ENCODE measurements at places on chromosomes 1 and 21.

- DNase-seq = no peak
These were observed 63.5 kb downstream of the SGIP1 start for GRCh38 chr1:66597500-66597899.

- no peak for DNase-seq
These were observed 103.6 kb upstream of the GPR52 start for GRCh38 chr1:174344162-174344561.

GRCh38 chr1:36320291-36320761, 3.1 kb downstream of the EVA1B start:
- DNase-seq = no peak

- DNase-seq = no peak
These were observed 64.2 kb upstream of the RCC1 start for GRCh38 chr1:28441674-28442073.

DNA sequence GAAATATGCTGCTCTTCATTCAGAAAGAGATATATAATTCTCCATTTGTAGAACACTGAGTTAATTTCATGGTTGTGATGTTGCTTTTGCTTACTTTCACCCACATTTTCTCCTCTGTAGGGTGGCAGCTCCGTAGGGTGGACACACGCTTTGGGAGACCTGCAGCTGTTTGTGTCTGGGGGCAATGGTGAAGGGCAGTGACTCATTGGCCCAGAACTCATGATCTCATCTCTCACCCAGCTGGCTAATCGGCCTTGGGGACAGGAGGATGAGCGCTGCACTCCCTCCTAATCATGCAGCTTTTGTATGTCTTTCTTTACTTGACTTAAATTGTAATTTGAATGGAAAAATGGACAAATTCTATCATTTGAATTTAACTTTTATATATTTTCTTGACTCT, 9.6 kb downstream of the DISC1 start:
- no peak for DNase-seq

GRCh38 chr1:215539803-215540570, 27.1 kb upstream of the KCTD3 start:
- DNase-seq = no peak

DNA sequence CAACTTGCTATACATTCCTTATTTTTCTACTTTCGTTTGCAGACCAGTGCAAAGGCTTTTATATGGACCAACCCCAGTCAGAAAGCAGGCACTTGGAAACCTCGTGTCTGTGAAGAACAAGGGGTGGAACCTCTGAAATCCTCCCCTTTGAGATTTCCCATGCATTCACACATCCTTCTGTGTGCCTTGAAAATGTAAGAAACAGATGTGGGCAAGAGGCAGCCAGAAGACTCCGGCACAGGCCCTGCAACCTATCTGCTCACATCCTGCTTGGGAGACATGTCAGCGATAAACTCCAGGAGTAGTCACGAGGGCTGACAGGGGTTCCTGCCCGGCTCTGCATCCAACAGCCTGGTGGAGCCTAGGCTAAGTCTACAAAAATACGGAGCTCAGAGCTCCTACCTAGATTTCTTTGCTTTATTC, 42.5 kb downstream of the ETS2 start:
- DNase-seq = no peak

DNA sequence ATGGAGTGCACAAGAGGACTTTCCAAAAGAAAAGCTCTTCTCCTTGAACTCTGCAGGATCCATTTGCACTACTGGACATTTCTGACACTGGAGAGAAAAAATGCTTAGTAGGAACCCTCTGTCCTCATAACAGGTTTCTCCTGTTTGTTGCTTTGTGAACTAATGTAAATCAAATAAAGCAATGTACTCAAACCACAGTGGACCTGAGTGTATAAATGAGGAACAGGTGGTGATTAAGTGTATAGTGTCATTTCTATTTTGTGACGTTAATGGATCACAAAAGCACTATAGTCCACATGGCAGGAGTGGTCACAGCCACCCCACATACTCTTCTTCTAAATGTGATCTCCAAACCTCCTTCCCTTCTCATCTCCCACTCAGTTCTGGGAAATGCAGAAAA, 268.4 kb upstream of the DUSP10 start:
- DNase-seq = no peak

GRCh38 chr1:54296666-54297065, 96.7 kb downstream of the MRPL37 start:
- DNase-seq = no peak

GRCh38 chr1:92342401-92342800, 43.5 kb downstream of the RPAP2 start:
- DNase-seq = no peak

DNA sequence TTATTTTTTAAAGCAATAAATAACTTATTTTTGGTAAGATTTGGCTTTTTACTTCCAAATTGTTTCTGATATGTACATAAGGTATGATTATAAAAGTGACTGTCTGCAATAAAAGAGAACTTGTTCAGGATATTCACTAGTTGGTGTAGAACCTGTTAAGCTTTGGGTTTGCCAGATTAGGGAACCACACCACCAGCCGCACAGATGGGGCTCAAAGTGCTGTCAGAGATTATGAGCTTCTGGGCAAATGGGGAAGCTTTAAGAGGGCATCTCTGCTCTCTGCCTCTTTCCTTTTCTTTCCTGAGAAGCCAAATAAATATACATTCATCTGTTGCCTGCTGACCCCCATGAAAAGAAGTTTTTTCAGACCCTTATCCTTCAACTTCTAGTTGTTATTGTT, 25.4 kb downstream of the IVNS1ABP start:
- no peak for DNase-seq

GRCh38 chr1:32400876-32401631, 6.8 kb upstream of the BSDC1 start:
- DNase-seq = peak; percentile 73

DNA sequence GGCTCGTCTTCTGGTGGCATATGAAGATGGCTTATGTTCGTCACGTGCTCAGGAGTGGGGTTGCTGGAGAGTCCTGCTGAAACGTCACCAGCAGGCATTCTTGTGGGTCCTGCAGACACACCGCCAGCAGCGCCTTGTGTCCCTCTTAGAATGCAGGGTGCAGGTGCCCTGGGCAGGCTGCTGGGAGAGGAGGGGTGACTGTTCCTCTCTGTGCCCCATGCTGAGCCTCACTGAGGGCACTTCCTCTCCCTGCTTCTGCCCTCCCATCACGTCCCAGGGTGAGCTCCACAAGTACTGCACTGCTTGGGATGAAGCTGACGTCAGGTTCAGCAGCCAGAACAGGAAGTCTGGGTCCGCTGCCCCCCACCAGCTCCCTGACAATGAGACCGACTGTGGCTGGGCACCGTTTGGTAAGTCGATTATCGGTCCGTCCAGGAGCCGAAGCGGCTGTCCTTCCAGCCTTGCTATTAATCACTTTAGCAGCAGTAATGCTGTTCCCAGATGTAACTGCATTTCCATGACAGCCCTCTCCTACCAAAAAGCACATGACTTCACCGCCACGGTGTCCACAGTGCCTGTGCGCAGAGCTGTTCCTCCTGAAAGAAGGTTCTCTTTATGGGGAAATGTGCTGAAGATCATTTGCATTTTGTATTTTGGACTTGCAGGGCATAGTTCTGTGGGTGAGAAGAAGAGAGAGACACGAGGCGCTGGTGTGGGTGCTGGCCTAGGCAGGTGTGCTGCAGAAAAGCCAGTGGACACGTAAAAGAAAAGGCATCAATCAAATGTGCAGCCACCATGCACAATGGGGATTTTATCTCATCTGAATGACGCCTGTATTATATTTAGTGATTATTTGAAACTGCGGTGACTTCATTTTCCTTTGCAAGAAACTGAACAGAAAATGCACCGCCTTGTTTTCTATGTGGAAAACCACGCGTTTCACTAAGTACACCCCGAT, 21.0 kb downstream of the SLC37A1 start:
- no peak for DNase-seq

DNA sequence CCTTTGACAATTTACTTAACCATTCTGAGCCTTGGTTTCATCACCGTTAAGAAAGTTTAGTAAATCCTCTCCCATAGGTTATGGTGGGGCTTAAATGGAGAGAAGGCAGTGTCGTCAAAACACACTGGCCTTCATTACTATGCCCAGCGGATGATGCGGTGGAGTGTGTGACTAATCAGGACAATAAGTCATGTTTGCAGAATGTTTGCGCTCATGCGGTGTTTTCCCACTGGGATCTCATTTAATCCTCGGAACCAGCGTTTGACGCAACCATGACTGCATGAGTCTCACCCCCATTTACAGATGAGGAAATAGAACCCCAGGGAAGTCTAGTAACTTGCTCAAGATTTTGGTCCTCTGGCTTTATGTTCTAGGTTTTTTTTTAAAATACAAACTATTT, 17.5 kb downstream of the SLC26A9 start:
- DNase-seq = no peak

DNA sequence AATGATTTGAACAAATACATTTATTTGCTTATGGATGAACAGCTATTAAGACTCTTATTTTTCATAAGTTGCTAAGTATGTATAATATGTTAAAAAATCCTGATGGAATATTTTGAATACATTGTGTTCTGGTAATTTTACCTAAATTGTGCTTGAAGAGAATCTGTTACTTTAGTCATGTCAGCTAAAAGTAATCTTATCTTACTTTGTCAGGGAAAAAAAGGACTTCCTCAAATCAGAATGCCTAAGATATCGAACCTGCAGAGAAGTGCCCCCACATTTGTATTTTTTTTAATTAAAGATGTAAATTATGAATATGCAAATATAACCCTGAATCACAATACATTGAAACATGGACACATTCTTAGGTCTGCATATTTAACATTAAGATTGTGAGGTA, 1331.7 kb downstream of the MRPL39 start:
- no peak for DNase-seq

DNA sequence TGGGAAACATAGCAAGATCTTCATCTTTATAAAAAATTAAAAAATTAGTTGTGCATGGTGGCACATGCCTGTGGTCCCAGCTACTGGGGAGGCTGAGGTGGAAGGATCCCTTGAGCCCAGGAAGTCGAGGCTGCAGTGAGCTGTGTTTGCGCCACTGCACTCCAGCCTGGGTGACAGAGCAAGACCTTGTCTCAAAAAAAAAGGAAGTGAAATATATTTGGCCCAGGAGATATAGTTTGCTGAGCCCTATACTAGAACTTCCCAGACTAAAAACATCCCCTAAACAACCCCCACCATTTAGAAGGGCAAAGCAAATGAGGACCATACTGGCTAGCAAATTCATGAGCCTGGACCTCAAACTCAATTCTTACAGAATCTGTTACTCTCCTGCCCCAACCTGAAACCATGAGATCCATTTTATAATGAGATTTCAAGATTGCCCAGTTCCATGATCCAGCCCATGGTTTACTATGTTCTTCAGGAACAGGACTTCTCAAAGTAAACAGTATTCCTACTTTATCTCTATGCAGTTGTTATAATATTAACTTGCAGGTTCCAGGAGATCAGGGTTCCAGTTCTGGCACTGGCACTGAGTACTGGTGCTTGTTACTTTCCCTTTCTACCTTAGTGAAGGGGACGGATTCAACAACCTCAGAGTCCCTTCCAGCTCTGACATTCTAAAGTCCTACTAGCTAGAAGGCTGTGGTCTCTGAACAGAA, 48.9 kb upstream of the TADA1 start:
- DNase-seq = no peak

- DNase-seq = no peak
These were observed 2.2 kb downstream of the LAMC2 start for GRCh38 chr1:183188240-183188639.

DNA sequence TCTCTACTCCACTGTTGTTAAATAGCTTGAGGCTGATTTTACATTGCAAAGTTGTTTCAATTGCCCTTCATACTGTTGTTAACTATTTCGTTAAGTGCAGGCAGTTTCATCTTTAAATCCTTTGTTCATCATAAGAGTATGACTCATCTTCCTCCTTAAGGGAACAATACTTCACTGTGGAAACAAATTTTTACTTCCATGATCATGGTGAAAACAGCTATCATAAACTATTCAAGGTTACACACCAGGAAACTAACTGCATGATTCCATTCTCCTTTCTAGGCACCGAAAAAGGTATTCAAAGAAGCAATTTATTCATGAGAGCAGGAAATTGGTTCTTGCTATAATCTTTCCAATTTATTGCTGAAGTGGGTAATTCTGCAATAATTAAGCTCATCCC, 593.2 kb downstream of the LRRIQ3 start:
- DNase-seq = no peak

- no peak for DNase-seq
These were observed 1.3 kb downstream of the NGF start for GRCh38 chr1:115336741-115337140.

DNA sequence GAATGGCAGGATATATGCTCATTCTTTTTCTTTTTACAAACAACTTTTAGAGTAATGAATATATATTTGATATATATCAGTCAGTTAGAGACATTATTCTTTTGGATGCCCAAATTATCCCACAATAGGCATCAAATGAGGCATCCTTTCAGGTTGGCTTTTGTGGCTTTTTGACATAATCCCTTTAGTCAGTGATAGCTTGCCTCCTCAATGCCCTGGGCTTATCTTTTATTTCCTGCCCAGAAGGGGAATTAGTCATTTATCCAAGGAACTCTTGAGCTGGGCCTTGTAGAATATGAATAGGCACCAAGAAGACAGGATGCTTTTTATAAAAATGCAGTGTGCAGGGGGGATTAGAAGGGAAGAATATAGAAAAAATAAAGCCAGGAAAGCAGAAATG, 22.2 kb downstream of the EPHX4 start:
- no peak for DNase-seq

DNA sequence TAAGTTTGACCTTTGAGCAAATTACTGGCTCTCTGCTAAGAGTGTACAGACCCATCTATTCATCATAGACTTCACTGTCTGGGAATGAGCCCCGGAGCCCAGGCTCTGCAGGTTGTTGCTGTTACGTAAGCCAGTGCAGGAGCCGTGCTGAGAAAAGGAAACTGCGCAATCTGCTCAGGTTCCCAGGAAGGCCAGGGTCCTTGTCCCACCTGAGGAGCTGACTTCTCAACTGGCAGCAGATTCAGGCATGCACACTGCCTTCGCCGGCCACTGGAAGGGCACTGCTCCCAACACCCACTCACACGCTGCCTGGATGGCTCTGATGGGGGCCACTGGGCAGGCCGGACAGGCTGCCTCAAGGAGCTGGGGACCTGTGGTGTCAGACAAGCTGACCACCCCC, 19.5 kb downstream of the RCAN1 start:
- no peak for DNase-seq

GRCh38 chr1:184114818-184115398, 63.4 kb downstream of the TSEN15 start:
- no peak for DNase-seq

DNA sequence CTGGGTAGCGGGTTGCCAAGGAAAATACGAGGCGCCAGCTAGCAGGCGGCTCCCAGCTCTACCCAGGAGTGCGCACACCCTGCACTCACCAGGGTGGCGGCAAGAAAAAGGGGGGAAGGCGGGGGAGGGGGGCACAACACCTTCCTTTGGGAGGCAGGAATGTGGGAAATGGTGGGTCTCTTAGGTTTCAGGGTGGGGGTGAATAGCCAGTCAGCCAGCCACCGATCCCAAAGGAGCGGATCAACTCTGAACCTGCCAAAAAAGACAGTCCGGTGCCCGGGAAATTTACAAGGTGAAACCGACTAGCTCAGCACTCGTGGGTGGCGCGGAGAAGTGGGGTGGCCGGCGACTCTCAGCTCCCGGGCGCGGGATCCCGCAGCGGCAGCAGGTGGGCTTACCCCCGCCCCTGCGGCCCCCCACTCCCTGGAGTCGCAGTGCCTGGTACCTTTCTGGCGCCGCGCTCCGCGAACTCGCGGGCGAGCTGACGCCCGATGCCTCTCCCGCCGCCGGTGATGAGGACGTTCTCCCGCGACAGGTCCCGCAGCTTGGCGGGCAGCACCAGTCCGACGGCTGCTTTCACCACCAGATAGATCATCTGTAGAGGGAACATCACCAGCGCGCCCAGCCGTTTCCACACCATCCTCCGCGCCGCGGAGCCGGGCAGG, 1.2 kb downstream of the DHRS3 start:
- no peak for DNase-seq

GRCh38 chr1:99682291-99682751, 36.4 kb downstream of the PALMD start:
- DNase-seq = no peak
